HTR-8/SVneo (cell line): ENCODE measurements at places on chromosomes 7 and 10.

DNA sequence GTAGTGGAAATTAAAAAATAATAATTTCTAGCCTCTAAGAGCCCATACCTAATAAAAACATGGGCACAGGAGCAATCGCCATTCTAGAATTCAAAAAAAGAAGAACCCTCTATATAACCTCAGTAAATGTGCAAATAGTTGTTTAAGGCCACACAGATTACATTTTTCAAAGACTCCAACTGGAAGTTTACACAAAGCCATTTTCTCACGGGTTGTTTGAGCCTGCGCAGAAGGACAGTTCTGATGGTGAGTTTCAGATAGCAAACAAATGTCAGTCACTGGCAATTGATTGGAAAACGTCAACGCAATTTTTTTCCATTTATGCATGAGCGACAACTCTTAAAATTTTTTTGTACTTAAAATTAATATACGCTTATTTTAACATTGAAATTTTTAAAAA is 23.0 kb upstream of the ELMO1 start:
- DNase-seq, result no peak

DNA sequence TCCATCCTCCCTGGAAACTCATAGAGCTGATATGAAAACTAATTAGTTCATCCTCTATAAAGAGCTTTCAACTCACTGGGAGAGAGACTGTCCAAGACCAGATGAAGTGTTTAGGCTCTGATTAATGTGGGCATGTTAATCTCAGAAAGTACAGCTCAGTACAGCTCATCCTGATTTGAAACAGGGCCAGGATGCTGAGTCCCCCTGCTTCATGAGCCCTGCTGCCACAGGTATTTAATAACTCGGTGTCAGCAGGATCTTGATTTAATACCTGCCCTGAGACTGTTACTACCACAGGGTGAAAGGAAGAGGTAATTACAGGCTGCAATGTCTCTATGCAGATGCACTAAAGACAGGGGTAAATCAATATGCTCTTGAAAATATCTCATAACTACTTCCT is 10.8 kb downstream of the LMOD2 start:
- DNase-seq, result no peak

DNA sequence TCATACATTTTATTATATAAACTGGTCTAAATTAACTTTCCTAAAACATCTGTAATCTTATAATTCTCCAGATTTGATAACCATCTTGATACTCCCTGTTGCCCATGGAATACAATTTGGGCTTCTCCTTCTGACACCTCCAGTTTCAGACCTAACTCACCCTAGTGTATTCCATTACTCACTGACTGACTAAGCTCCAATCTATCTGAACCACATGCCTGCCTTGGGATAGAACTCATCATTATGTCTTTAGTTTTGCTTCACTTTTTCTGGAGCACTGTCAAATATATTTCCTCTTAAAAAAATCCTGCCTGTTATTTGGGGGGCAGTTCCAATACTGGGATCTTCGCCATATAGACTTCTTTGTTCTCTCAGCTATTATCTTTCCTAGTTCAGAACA is 4.9 kb upstream of the FOXP2 start:
- no peak for DNase-seq

DNA sequence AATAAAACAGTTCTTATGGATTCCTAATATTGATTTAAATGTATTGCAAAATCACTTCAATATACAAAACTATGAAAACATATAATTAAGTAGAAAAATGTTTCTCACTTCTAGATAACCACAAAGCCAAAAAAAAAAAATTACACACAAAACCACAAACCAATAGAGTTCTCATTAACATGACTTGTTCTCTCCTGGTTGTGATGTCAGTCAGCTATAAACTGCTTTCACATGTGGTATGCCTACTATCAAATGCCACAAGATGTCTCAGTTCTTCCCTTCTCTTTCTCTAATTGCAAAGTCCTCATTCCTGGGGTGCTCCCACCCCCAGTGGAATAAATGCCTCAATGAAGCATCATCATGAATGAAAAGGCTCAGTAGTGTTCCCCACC is 16.6 kb downstream of the GNAI1 start:
- DNase-seq, result no peak
